ENCODE measurements at places on chromosomes 16 and 17.

DNA sequence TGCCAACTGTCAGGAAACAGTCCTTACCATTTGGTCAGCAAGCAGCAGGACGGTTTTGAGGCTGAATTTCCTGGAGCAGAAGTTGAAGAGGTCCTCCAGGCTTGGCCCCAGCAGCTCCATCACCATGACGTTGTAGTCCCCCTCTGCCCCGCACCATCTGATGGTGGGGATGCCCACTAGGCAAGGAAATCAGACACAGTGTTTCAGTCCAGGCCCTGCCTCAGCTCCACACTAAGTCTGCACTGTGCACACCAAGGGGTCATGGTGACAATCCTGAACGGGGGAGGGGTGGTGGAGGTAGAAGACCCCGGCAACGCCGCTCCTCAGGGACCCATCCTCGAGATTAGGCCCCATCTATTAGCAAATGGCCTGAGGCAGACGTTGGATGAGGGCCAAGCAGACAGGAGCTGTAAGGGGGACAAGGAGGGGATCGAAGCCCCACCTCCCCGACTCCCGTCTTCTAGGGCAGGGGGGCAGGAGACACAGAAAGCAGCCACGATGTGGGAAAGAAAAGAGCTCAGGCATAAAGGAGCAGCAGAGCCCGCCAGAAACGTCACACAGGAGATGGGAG is 18.0 kb downstream of the CSNK1D start:
- DNase-seq = no peak

DNA sequence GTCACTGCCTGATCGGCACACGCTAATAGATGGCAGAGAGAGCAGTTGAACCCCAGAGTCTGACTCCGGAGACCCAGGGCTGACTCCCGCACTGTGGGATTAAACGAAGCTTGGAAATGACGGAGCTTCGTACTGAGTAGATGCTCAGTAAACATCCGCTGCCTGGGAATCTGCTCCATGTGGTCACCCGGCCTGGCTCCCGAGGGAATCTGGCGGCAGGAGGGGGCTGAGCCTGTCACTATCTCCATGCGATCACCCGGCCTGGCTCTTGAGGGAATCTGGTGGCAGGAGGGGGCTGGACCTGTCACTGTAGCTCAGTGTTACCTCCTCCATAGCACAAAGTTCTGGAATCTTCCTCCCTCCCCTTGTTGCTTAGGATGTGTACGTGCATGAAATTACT is 139.7 kb upstream of the CIBAR2 start:
- no peak for DNase-seq

GRCh38 chr17:83194186-83194561 is 114.8 kb downstream of the METRNL start:
- peak; percentile 68 for DNase-seq

- no peak for DNase-seq
Measured at GRCh38 chr17:57412520-57413096, 156.3 kb downstream of the MSI2 start.

- DNase-seq = no peak
Measured at GRCh38 chr17:42167807-42168206, 13.0 kb upstream of the RAB5C start.

- DNase-seq = no peak
Measured at GRCh38 chr16:20504418-20504817, 53.1 kb downstream of the ACSM2A start.

- DNase-seq = no peak
Measured at GRCh38 chr16:88826070-88826840, 14.5 kb upstream of the APRT start.

DNA sequence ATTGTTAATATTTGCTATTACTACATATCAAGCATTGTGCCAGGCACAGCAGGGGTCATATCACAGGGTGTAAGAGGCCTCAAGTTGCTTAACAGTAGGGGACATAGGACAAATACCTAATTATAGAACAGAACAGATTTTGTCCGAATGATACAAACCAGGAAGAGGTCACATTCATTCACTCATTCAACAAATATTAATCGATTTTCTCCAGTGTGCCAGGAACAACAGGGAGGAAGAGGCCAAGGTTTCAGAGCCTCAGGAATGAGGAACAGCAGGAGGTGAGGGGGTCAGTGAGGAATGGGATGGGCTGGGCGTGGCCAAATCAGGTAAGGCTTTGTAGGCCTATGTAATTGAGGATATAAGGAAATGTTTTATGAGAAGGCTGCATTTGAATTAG is 11.2 kb upstream of the CHST4 start:
- DNase-seq = no peak

DNA sequence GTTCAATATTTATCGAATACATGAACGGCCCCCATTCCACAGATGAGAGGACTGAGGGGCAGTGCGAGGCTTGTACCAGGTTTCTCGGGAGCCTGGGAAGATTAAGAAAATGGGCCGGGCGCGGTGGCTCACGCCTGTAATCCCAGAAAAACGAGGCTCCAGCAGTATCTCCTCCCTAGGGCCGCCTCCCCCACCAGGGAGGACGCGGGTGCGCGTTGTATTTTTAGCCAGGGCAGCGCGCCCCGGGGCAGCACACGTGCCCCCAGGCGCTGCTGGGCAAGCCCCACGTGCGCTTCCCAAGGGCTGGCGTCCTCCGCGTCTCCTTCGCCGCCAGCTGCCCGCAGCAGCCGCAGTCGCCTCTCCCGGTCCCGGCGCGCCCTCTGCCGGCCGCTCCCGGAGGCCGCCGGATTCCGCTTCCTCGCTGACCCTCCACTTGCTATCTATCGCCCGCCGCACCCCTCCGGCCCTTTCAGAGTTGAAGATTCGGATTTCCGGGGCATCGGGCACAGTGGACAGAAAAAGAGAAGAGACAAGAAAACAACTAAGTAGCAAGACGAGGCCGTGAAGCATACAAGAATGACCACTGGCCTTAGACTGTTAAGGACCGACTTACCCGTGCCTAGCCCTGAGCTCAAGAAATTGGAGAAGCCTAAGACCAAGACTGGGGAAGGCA is 1.9 kb upstream of the YBX2 start:
- no peak for DNase-seq

DNA sequence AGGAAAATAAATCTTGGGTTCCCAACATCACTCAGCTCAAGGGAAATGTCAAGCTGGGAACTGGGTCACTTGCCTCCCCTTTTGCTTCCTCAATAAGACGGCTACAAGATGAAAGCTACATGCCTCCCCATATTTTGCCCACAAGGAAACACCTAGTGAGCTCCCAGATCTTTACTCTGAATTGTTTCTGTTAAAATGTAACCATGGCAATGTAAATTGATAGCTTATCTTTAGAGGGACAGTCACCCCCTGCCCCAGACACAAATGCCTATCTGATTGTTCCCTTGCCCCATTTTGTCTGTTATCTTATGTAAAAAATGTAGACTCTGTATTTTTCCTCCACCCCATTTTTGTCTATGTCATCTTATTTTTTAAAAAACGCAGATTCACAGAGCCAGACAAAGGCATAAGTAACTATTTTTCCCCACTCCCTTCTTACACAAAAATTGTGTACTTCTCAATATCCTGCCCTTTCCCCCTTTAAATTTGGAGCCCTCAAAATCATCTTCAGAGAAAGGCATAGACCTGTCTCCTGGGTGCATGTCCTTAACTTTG is 288.7 kb upstream of the ERCC4 start:
- DNase-seq = no peak

- DNase-seq = no peak
Measured at GRCh38 chr16:80008857-80009256, 408.3 kb upstream of the MAF start.

GRCh38 chr17:49146620-49147306 is 14.2 kb downstream of the B4GALNT2 start:
- no peak for DNase-seq

DNA sequence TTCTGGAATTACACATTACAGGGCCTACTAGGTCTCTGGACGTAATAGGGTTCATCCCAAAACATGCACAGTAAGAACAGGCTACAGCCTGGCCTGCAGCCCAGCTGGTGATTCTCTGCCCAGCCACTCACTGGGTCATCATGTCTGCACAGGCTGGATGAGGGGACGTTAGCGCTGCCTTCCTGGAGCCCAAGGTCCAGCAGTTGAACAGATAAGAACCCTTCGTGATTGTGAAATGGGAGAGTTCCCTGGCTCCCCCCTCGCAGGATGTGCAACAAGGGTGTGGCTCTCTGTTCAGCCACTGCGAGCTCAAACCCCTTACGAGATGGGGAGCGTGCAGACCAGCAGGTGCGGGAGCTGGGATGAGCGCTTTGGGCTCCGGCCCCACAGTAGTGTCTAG is 200.0 kb upstream of the CDH5 start:
- DNase-seq = peak; percentile 72

- DNase-seq = no peak
Measured at GRCh38 chr16:73875996-73876690, 420.5 kb upstream of the PSMD7 start.

- no peak for DNase-seq
Measured at GRCh38 chr16:88869673-88869980, 3.2 kb upstream of the PABPN1L start.

DNA sequence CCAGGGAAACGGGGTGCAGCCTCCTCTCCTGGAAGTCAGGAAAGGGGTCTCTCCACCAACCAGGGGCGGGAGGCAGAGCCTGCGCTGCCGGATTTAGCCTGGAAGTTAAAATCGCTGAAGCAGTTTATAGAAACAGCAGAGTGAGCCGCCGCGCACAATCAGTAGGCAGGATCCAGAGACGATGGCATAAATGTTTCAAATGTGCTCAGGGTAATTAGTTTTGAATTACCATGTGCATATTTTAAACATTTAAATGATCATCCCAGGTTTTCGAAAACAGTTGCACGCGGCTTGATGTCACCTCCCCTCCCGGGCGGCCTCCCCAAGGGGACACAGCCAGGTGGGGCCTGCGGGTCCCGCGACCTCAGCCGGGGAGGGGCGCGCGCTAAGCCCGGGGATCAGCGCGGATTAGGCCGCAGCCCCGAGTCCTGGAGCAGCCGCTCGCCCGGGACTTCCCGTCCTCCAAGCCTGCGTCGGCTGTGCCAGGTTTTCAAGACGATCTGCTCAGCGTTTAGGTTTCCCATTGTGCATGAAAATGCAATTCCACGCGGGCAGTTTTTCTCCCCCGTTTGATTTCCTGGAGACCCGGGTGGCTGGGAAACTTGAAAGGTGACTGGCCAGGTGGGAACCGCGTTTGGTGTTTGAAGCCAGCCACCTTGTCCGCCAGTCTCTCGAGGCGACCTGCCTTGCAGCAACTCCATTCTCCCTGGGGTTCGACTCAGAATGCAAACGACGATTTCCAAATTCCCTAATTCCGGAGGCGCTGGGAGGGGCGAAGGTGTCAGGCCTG is 78.3 kb downstream of the RPA1 start:
- DNase-seq = no peak

DNA sequence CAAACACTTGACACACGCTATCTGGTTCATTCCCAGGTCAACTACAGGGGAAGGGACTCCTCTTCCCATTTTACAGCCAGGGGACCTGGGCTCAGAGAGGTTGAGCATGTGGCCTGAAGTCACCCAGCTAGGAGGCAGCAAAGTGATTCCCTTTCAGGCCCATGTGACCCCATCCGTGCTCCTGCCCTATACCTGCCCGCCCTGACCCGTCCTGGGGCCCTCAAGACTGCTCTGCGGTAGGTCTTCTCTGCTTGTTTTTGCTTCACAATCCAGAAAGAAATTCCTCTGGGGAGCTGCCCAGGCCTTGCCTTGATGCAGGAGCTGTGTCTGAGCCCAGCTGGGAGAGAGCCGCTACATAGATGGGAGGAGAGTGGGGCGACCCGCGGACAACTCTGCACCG is 161.4 kb downstream of the SDK2 start:
- no peak for DNase-seq

DNA sequence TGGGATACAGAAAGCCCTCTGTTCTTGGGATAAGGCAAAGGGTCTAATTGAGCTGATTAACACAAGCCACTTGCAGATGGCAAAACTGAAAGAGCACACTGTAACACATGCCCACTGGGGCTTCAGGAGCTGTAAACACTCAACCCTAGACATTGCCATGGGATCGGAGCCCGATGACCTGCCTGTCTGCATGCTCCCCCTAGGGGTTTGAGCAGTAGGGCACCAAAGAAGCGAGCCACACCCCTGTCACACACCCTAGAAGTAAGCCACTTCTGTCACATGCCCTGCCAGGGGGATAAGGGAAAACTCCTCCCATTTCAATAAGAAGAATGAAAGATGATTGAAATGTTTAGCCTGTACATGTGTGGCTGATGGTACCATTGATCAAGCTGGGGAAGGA is 81.3 kb upstream of the IRX6 start:
- DNase-seq = no peak

DNA sequence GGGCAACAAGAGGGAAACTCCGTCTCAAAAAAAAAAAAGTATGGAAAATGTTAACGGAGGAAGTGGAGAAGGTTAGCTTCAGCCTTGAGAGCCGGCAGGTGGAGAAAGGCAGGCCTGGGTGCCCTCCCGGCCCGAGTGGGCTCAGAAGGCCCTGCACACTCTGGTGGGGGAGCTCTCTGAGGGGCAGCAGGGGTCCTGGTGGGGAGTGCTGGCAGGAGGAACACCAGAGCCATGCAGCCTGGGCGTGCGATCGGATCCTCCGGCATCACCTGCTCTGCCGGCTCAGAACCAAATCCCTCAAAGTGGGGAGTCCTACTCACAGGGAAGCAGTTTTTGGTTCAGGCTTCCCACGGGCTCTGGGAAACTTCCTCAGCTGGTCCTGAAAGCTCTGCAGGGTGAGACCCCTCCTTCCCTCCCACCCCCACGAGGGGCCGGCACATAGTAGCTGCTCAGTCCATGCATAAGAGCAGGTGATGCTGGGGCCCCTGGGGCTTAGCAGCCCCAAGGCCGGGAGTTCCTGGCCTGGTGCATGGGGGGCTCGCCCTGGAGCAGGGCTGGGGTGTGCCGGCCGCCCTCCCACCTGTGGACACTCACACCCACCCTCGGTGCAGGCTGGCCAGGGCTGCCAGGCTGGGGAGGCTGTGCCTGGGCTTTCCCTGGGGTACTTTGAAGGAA is 1.2 kb downstream of the FN3K start:
- DNase-seq = no peak

GRCh38 chr16:30535106-30535776 is 583 bp upstream of the ZNF747 start:
- DNase-seq = no peak

- no peak for DNase-seq
Measured at GRCh38 chr17:32941419-32942032, 13.6 kb downstream of the TMEM98 start.

GRCh38 chr16:50939356-50939755 is 197.5 kb downstream of the CYLD start:
- no peak for DNase-seq

GRCh38 chr16:69725480-69726312 is 664 bp downstream of the NQO1 start:
- no peak for DNase-seq

DNA sequence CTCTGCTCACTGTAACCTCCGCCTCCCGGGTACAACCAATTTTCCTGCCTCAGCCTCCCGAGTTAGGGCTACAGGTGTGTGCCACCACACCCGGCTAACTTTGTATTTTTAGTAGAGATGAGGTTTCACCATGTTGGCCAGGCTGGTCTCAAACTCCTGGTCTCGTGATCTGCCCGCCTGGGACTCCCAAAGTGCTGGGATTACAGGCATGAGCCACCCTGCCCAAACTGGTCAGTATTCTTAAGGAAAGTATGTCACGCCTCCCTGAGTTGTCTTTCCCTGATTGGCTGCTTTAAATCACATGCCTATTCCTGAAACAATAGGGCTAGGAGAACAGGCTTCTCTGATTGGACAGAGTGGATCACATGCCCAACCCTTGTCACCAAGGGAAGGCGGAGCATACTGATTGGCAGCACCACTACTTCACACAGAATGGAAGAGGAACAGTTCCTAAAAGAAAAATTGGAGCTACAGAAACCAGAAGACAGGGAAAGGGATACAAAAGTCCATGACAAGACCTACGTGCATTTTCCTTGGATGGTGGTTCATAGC is 17.6 kb upstream of the CYB5B start:
- no peak for DNase-seq

- no peak for DNase-seq
Measured at GRCh38 chr16:86755571-86756006, 177.2 kb downstream of the FOXL1 start.
